Choroid plexus epithelial cell (primary cell): ENCODE measurements at places on chromosomes 16 and 17.
A peak's percentile ranks its signal among the peaks of the same experiment; 100 is the strongest.

DNA sequence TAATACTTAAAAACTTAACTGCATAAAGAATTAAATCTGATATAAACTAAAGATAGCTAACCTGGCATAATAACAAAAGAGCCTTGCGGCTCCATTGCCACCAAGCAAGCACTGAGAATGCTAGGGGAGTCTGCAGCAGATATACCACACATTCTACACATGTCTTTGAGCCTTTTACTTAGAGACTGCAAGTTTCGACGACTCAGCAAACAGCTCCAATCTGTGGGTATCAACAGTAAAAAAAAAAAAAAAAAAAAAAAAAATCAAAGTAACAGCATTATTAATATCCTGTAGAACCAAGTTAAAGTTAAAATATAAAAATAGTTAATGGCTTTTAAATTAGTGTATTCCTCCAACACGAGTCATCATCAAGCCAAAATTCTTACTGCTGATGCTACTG, 27.8 kb upstream of the INTS2 start:
- no peak for DNase-seq

- DNase-seq: peak; percentile 25
Measured at GRCh38 chr17:28551421-28552175, 826 bp downstream of the UNC119 start.

- DNase-seq: peak; percentile 49
Measured at GRCh38 chr17:8016632-8017424, 14.4 kb downstream of the GUCY2D start.

DNA sequence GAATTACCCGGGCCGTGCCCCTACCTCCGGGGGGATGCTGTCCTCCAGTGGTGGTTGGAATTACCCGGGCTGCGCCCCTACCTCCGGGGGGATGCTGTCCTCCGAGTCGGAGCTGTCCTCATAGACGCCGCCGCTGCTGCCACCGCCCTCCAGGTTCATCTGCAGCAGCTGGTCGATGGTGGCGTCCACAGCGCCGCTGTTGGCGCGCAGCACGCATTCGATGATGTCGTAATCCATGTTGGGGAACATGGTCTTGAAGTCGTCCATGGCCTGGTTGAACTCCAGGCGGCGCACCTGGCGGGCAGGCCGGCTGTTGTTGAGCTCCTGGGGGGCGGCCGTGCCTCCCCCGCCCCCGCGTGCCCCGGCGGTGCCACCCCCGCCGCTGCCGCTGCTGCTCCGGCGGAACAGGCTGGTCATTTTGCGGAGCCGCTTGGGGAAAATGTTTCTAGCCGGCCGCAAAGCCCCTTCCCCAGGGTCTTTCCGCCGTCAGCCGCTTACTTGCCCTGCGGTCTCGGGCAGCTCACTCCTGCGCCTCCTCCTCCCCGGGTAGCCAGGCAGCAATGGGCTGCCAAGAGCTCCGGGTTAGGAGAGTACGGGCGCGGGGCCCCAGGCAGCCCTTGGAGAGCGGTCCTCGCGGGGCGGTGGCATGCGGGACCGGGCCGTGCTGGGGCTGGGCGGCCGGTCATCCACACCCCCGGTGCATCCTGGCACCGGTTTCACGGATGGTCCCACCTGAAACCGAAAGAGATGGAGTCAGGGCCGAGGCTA, 35.5 kb upstream of the MRPS23 start:
- no peak for DNase-seq

GRCh38 chr17:70104791-70105523, 29.9 kb downstream of the KCNJ16 start:
- no peak for DNase-seq

DNA sequence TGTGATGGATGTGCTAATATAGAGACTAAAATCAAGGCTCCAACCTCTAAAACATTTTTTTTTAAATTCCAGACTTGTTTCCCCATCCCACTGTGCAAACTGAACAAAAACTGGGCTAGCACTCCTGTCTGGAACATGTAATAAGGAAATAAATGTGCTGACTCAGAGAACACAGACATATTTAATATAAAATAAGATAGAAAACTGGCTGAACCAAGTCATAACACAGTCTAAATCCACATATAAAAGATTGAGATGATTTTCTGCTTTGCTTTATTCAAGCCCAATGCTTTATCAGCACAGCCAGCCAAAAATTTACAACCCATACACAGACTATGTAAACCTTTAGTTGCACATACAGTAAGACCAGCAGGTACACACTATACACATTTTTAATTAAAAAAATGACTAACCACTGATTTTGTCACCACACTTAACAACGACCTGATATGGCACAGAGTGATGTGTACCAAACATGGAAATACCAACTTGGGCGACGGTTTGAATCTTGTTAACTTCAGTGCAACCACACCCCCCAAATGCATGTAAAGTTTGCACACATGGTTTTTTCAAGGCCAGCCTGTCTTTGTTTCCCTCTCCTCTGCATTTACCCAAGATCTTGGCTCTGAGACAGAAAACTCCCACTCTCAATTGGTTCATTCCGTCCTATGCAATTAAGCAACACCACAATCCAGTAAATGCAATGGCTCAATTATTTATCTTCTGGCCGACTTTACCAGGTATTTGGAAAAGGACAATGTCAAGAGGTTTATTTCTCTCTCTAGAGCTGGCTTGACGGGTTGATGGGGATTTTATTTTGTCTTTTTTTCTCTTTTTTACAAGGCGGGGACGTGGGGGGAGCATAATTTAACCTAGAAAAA, 1.2 kb downstream of the STAT3 start:
- DNase-seq: peak; percentile 89

DNA sequence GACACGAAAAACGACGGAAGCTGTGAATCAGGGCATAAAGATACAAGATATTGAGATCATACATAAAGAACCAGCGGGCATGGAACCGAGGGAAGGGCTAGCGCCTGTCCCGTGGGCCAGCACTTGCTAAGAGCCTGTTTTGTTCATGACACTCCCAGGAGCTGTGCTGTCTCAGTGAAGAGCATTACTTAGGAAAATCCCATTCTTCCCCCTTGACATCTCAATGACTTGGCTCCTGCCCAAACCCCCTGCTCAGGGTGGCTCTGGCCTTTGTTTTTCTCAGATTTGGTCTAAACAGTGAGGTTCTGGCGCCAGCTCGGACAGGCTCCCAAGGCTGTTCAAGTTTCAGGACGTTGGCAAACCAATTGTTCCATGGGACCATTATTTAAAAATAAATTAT, 79.1 kb upstream of the SEC14L1 start:
- DNase-seq: no peak

DNA sequence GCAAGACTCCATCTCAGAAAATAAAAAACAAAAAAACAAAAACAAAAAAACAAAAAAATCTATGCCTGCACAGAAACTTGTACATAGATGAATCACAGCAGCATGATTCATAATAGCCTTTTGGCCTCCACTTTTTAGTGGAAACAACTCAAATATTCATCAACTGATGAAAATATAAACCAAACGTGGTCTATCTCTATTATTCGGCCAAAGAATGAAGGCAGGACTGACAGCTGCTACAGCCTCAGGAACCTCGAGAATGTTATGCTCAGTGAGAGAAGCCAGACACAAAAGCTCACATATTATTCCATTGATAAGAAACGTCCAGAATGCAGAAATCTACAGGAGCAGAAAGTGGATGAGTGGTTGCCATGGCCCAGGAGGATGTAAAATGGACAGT, 19.8 kb downstream of the PPL start:
- peak; percentile 75 for DNase-seq

GRCh38 chr17:38603786-38604478, 1.8 kb downstream of the SRCIN1 start:
- DNase-seq: no peak

DNA sequence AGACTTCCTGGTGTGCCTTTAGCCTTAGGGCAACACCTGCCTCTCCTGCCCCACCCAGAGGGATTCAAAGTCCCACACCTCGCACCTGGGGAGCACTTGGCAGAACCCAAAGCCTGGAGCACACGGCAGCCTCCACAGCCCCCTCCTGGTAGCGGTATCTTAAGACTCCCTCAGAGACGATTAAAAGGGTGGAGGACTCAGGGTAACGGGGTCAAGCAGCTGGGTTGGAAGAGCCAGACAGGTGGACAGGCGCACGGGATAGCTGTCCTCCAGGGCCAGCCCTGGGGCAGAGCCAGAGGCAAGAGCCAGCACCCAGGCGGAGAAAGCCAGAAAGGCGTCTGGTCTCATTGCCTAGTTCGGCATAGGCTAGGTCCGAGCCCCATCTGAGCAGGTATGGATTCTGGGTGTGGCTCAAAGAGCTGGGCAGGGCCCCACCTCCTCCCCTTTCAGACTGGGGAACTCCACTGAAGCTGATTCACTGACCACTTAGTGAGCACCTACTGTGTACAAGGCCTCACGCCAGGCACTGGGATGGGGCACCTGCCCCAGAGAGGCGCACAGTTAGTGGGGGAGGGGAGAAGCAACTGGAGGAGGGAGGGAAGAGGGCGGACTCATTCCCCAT, 55.0 kb upstream of the MEAK7 start:
- no peak for DNase-seq

- peak; percentile 99 for DNase-seq
Measured at GRCh38 chr17:2172077-2172851, 117.4 kb downstream of the HIC1 start.

DNA sequence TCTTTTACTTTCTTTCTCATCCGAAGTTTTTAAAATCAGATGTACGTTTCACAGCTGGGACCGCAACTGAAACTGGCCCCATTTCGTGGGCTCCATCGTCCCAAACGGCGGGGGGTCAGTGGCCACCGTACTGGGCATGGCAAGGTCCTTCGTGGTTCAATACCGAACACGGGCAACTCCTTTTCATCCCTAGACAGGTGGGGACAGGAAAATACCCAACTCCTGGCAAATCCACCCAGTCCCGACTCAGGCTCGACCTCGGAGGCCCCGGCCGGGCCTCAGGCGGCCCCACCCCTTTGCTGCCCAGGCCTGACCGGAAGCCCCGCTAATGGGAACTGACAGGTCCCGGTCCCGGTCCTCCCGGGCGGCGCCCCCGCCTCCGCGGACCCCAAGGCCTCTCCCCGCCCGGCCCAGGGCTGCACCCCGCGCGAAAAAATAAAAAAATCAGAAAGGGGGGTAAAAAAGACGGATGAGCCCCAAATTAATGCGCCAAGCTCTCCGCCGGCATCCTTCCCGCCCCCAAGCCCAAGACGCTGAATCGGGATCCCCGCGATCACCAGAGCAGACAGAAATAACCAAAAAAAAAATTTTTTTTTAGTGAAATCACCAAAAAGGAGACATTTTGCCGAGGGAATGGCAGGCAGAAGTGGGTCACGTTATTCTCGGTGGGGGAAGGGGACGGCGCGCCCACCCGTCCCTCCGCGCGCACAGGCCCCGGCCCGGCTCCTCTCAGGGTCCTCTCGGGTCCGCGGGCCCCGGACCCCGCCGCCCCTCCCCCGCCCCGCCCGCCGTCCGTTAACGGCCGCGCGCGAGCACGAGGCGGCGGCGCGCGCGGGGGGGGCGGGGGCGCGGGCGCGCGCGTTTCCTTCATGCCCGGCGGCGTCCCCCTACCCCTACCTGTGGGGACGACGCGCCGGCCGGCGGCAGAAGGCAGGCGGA, 562 bp downstream of the ZC3H7A start:
- peak; percentile 50 for DNase-seq

DNA sequence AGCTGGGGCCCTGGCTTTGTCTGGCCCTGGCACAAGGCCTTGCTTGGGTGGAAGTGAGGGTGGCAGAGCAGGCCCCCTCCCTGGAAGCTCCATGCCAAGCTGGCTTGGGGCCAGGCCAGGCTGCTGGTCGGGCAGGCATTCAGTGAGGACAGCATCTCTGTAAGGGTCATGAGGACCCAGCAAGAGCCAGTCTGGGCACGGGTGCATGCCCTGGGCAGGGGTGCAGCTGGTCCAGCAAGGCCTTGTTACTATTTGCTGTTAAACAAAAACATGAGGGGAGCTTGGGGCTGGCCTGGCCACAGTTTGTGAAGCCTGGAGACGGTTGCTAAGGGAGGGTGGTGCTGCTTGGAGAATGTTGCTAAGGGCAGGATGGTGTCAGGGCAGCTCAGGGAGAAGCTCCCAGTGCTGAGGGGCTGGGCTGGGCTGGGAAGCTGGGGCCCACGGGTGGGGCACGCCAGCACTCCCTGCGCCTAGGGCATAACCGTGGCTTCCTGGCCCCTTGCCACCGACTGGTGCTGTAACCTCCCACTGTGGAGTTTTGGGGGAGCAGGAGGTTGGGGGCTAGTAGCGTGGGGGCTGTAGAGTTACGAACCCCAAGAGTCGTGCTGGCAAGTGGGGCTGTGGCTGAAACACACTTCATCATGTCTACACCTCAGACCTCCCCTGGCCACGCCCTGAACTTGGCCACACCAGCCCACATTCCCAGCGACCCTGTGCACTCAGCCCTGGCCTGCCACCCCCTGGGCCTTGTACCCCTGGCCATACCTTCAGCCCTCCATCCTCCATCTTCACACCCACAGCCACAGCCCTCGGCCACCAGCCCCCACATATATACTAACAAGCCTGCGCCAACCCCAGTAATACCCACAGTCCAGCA, 1.6 kb downstream of the TPPP3 start:
- DNase-seq: no peak

- DNase-seq: no peak
Measured at GRCh38 chr17:34000639-34001038, 254.4 kb upstream of the CCL2 start.

GRCh38 chr16:85412911-85413520, 200.1 kb upstream of the GSE1 start:
- no peak for DNase-seq

DNA sequence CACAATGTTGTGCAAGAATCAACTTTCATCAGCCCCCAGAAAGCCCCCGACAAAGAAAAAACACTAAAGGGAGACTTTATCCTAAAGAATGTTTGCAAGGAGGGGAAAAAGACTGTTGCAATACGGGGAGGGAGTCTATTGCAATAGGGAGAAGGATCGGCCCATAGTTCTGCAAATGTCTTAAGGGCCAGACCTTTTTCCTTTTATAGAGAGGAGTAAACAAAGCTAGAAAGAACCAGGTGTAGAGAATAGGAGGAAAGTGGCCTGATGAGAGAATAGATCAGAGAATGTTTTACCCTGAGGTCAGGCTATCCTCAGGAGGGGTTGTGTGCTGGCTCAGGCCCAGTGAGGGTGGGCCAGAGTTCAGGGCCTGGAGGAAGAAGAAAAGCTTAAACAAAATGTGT, 8.7 kb upstream of the CAVIN1 start:
- DNase-seq: peak; percentile 55

GRCh38 chr17:16918443-16918842, 53.5 kb downstream of the TNFRSF13B start:
- no peak for DNase-seq

- DNase-seq: peak; percentile 57
Measured at GRCh38 chr16:1706386-1707192, 594 bp downstream of the MAPK8IP3 start.

- no peak for DNase-seq
Measured at GRCh38 chr17:45334701-45335677, 18.2 kb upstream of the MAP3K14 start.

- DNase-seq: no peak
Measured at GRCh38 chr16:1559446-1559975, 26.0 kb downstream of the TMEM204 start.

- DNase-seq: no peak
Measured at GRCh38 chr16:57115168-57115513, 22.8 kb downstream of the CPNE2 start.

- no peak for DNase-seq
Measured at GRCh38 chr16:50740736-50741135, 1.1 kb upstream of the CYLD start.

- DNase-seq: no peak
Measured at GRCh38 chr17:17924131-17924856, 47.9 kb downstream of the TOM1L2 start.

GRCh38 chr16:20674684-20675487, 22.6 kb downstream of the ACSM1 start:
- no peak for DNase-seq

GRCh38 chr17:53353919-53354351, 468.8 kb upstream of the KIF2B start:
- peak; percentile 0 for DNase-seq
